Gastroesophageal sphincter (tissue), 4 donors: ENCODE measurements at places on chromosomes 16 and 17. TPM values are rescaled to one million over a fixed set of nuclear protein-coding genes. Genes with fewer than 3 reads are reported as not detected.

TP53TG3 gene
- total RNA-seq = not detected

NPIPA2 gene
- 1.3 TPM for total RNA-seq

ADAD2 gene
- total RNA-seq = not detected

C17orf100 gene
- 1.4 TPM for total RNA-seq

TERB1 gene
- total RNA-seq = not detected

LGALS9C gene
- total RNA-seq = not detected

COL1A1 gene
- 72.6 TPM for total RNA-seq

ANKRD40CL gene
- not detected for total RNA-seq

TEKT1 gene
- not detected for total RNA-seq

SLC35G6 gene
- not detected for total RNA-seq

CES5A gene
- total RNA-seq = not detected
